ENCODE measurements at places on chromosomes 2 and 18.
A peak's percentile ranks its signal among the peaks of the same experiment; 100 is the strongest.

- DNase-seq: no peak
These were observed at the start of gene SDC1 for GRCh38 chr2:20224716-20225293. Gene SDC1 (minus strand): TSS chr2:20225130. CDS start chr2:20224867, 263 bp downstream.

GRCh38 chr2:235505181-235505741 lies 11.4 kb downstream of the AGAP1 start:
- peak; percentile 22 for DNase-seq

GRCh38 chr2:65878011-65878340 lies 445.6 kb upstream of the SPRED2 start:
- DNase-seq: no peak

- DNase-seq: no peak
These were observed 91.9 kb downstream of the ARL4C start for GRCh38 chr2:234404957-234405356.

- DNase-seq: no peak
These were observed 154.1 kb upstream of the ZNF804A start for GRCh38 chr2:184444217-184444616.

Measured in amygdala (tissue), 56 donors.